ENCODE measurements at places on chromosomes 7 and 10. TPM values are rescaled to one million over a fixed set of nuclear protein-coding genes. Genes with fewer than 3 reads are reported as not detected.

Gene FGL2
- 0.63 TPM for total RNA-seq

Gene UCMA
- not detected for total RNA-seq

Gene GTPBP10
- 48.1 TPM for total RNA-seq

Gene EFCAB10
- total RNA-seq: not detected

Gene REPIN1
- 59.2 TPM for total RNA-seq

Gene NUTM2E
- not detected for total RNA-seq

Gene VAX1
- total RNA-seq: not detected

GRCh38 chr7:30162622-30163124 is 27.9 kb downstream of the MTURN start:
- H3K4me3 ChIP-seq: peak overlapping the region; percentile 54
- no peaks in the 10 kb centered on the region for H3K36me3 ChIP-seq
- peak overlapping the region; percentile 85 for H3K27ac ChIP-seq
- H3K27me3 ChIP-seq: no peaks in the 10 kb centered on the region
- H3K4me1 ChIP-seq: peaks cover 45% of the 10 kb centered on the region

DNA sequence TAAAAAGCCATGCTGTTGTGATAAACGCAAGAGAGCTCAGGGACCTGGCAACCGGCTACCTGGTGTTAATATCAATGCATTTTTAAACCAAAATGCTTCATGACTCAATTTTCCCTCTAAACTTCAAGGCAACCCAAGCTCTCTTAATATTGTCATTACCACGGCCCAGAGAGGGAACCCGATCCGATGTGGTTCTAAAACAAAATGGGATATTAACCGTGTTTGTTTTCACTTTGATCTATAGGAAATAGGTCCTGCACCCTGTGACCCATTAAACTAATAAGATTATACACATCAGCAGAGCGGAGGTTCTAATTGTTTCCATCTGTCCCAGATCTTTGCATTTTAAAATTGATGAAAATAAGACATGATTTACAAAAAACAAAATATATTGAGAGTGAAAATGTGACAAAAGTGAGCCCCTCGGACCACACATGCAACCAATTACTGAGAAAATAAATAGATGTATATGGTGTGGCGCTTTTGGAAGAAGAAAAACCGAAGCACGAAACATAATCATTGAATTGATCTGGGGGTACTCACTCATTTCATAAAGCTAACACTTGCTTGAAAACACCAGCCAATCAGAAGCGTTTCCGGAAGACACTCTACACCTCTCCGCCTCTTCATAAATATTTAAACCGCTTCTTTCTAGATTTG is 290.3 kb upstream of the NFE2L3 start:
- peaks cover 4% of the 10 kb centered on the region for H3K36me3 ChIP-seq
- DNase-seq: no peak
- H3K27me3 ChIP-seq: peaks cover 40% of the 10 kb centered on the region
- peaks cover 24% of the 10 kb centered on the region for H3K4me1 ChIP-seq

DNA sequence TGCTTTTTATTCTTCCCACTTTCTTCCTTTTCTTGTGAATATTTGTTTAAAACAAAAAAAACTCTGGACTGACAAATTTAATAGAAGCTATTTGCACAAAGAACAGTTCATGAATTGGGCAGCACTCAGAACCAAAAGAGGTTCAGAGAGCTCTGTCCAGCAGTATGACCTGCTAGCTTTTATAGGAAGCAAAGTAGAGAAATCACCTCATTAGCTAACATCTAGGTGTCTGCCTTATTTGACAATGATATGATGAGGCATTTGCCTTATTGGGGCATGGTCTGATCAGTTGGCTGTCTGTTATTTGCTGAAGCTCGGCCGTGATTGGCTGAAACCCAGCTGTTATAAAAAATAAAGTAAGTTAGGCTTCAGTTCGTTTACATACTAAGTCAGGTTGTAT is 819 bp upstream of the TRIM4 start:
- peaks cover 37% of the 10 kb centered on the region for H3K4me1 ChIP-seq
- DNase-seq: peak; percentile 21

DNA sequence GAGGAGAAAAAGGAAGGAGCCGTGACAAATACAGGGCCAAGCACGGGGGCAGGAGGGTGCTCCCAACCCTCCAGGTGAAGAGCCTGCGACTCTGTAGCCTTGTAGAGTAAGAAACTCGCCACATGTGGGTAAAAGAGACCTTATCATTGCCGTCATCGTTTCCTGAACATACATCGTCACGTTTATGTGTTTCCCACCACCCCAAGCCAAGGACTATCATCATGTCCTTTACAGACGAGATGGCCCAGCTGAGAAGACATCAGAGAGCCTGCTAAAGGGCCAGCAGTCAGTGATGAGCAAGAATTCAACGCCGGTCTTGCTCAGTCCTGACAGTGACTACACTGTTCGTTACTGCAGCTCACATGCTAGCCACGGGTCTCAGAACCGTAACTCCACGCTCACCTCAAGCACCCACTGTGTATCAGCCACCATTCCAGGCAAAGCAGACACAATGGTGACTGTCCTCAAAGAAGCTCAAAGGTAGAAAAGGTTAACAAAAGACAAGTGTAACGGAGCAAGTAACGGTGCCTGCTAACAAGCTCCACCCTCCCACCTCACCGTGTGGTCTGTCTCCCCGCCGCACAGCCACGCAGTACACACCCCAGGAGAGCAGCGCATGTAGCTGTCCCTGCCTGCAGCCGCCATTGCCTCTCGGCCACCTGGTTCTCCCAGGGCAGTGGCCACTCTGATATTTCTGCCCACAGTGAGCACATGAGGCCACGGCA is 147.8 kb downstream of the MAD1L1 start:
- H3K36me3 ChIP-seq: peaks cover 3% of the 10 kb centered on the region
- H3K4me1 ChIP-seq: peaks cover 31% of the 10 kb centered on the region
- DNase-seq: peak; percentile 34

GRCh38 chr7:155119801-155120382 is 49.8 kb downstream of the HTR5A start:
- no peaks in the 10 kb centered on the region for H3K36me3 ChIP-seq
- DNase-seq: no peak
- no peaks in the 10 kb centered on the region for H3K4me1 ChIP-seq

- no peak overlapping the region for H3K27ac ChIP-seq
- no peak for DNase-seq
- H3K4me3 ChIP-seq: no peak overlapping the region
- peaks cover 8% of the 10 kb centered on the region for H3K4me1 ChIP-seq
These were observed 86.4 kb upstream of the JAZF1 start for GRCh38 chr7:28267012-28267411.
